ENCODE measurements at places on chromosomes 13 and 19.

DNA sequence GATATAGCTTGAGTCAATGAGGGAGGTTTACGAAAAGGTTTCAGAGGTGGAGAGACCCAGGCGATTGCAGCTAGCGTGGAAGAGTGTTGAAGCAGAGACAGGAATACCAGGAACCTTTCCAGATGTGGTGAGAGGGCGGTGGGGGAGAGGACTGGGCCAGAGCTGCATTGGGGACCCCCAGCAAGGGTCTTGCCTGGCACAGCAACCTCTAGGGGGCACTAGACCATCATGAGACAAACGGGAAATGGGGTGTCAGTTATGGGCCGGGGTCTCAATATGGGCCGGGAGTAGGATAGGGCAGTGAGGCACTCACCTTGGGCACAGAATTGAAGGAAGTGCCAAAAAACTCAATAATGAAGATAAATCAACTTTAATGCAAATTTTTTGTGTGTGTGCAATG lies 2.1 kb upstream of the LRP3 start:
- no peak for DNase-seq

DNA sequence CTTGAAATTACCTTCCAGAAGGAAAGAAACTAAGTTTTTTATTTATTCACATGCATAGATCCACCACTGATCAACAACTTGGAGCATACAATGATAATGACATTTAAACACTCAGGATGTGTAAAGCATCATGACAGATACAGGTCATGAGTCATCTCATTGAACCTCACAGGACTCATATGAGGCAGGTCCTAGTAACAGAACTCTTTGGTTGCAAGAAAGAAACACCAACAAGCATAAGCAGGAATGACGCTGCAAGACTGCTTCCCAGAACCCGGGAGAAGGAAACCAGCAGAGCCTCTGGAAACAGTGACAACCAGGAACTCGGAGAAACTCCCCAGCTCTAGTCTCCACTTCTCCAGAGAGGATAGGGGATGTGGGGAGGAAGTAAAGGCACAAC lies 60.8 kb upstream of the IPO5 start:
- DNase-seq: no peak

- no peak for DNase-seq
Measured at GRCh38 chr19:47230054-47230920, 712 bp downstream of the BBC3 start.

- DNase-seq: no peak
Measured at GRCh38 chr13:56906909-56907308, 233.8 kb upstream of the PRR20A start.

- DNase-seq: no peak
Measured at GRCh38 chr13:35808846-35809245, 322.3 kb downstream of the DCLK1 start.

GRCh38 chr13:75762076-75762937 lies 126.2 kb downstream of the LMO7 start:
- DNase-seq: no peak

DNA sequence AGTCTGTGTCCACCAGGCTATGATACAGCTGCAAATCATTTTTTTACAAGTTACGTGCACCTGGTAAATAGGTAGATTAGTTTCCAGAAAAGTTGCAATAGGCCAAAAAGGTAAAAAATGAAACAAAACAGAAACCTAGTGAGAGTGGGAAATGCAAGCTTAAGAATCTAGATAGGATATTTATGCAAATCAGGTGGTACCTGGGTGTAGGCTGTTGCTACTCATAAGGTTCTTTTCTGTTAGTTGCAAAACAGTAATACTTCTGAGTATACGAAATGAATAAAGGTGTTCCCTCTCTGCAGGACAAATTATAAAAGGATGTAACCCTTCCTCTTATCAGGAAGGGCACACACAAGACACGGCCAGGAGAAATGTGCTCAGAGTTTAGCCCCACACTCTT lies 97.9 kb downstream of the UGGT2 start:
- no peak for DNase-seq

GRCh38 chr19:56114051-56114777 lies 6.9 kb downstream of the ZNF787 start:
- no peak for DNase-seq

Measured in HTR-8/SVneo (cell line).